NCI-H1105 (cell line): ENCODE measurements at places on chromosomes 4 and X.

- DNase-seq: no peak
Measured at GRCh38 chr4:175369087-175369486, 443.0 kb downstream of the GPM6A start.

- DNase-seq: no peak
Measured at GRCh38 chr4:112560084-112560483, 44.1 kb upstream of the NEUROG2 start.

DNA sequence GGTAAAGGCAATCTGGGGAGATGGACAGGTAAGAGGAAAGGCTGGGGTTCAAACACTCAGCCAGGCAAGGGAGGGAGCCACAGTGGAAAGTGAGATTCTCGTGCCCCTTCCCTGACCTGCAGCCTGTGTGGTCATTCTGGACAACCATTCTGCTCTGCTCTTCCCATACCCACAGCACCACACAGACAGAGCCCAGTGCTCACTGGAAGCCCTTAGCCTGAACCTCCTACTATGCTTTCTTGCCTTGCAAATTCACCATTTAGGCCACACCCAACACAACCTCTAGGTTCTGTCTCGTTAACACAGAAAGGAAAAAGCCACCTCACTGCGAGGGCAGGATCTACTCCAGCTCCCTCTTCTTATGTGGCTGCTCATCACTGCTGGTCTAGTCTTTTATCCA, 92.7 kb downstream of the SHISA3 start:
- DNase-seq: no peak

DNA sequence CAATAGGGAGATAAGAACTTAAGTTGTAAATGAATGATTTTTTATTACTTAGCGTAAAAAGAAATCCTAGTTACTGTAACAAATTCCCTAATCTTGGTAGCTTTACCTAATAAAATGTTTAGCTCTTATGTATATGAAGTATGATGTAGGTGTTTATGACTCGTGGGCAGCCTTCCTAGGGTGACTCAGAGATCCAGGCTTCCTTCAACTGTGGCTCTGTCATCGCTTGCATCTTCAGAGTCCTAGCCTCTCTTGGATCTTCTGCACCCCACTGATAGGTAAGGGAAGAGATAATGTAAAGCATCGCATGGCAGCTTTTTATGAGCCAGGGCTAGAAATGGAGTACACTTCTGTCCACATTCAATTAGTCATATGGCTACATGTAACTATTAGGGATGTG, 165.6 kb upstream of the GLRA2 start:
- no peak for DNase-seq

- DNase-seq: no peak
Measured at GRCh38 chr4:168724686-168725411, 228.0 kb downstream of the PALLD start.

GRCh38 chr4:184825141-184825895, 450 bp downstream of the ACSL1 start:
- no peak for DNase-seq

- no peak for DNase-seq
Measured at GRCh38 chrX:125132274-125132673, 187.4 kb upstream of the TEX13C start.

DNA sequence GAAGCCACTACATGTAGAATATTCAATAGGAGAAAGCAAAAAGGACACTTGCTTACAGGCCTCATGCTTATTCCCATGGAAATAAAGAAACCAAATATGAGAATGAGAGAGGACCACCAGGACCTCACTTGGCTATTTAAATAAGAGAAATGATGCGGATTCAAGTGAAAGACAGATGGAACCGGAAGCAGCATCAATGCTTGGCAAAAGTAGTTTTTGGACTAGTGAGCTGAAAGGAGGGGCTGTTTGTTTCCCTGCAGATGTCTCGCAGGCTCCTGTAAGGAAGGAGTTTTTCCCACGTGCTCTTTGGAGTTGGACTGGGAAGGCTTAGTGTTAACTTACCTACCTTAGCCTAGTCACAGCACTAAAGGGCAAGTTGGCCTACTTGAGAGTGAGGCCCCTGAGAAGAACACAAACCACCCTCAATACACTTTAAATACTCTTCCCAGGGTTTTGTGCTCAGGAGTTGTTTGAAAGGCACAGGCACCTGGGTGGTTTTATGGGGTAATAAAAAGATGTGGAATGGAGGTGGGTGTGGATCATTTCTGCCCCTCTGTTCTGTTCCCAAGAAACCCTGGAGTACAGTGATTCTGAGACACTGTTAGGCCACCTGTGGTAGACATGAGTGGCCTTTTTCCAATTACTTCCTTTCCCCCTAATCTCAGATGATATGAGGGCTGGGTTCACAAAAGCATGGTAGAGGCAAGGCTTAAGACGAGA, 113.3 kb upstream of the C1GALT1C1 start:
- DNase-seq: no peak

DNA sequence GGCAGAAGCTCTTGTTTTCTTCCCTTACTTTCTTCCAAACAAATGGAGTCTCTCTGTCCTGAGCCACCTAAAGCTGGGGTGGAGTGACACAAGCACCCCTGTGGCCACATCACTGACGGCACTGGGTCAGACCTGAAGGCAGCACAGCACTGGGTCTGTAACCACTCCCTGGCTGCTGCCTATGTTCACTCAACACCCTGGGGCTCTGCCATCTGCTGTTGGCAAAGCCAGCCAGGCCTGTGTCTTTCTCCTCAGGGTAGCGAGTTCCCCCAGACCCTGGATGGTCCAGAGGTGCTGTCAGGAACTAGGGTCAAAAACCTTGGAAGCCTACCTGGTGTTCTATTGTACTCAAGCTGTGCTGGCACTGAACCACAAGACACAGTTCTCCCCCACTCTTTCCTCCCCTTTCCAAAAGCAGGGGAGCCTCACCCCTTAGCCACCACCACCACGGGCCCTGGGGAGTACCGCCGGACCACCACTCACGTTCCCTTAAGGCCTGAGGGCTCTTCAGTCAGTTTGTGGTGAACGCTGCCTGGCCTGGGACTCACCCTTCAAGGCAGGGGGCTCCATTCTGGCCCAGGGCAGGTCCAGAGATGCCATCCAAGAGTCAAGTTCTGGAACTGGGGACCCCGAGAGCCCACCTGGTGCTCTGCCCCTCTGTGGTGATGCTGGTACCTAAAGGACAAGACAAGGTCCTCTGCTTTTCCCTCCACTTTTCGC, 31.5 kb downstream of the TMEM271 start:
- no peak for DNase-seq

- DNase-seq: no peak
Measured at GRCh38 chrX:9610771-9611392, 146.0 kb downstream of the TBL1X start.

- DNase-seq: no peak
Measured at GRCh38 chr4:16967722-16968121, 69.3 kb upstream of the LDB2 start.

- no peak for DNase-seq
Measured at GRCh38 chr4:2394528-2394927, 23.9 kb downstream of the ZFYVE28 start.

GRCh38 chr4:59647011-59647410, 1553.1 kb upstream of the ADGRL3 start:
- DNase-seq: no peak

- no peak for DNase-seq
Measured at GRCh38 chr4:69800599-69800998, 40.2 kb upstream of the SULT1B1 start.

- no peak for DNase-seq
Measured at GRCh38 chrX:37786624-37787422, 7.0 kb downstream of the CYBB start.

DNA sequence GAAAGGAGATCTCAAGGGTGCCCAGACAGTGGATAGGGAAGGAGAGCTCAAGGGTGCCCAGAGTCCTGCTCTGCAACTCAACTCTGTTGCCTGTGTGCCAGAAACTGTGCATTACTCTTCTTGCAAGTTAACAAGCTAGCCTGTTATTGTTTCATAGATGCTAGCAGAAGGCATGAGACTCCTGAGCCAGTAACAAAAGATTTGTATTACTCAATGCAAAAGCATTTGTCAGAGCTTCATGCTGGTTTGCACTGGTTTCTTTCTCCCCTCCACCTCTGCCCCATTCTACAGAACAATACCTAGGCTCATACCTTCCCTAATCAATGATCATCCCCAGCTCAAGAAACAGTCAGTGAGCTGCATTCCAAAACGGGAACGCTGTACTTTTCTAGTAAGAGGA, 124.5 kb upstream of the NEIL3 start:
- DNase-seq: no peak

DNA sequence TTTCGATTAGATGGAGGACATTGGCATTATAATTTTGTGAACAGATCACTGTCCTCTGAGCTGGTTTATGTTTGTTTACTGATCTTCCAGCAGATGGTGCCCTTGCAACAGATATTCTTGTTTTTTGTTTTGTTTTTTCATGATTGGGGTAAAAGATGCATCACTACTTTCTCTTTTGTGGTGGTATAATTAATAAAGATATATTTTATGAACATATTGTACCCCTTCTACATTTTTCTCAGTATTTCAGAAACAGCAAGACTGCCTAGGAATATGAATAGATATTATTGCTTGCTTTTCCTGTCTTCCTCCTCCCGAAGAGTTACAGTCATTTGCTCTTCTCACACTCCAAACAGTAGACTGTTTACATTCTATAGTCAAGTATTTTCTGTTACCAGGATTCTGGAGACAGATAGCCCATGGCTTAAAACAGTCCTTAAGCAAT, 905.2 kb downstream of the TRAM1L1 start:
- peak; percentile 3 for DNase-seq
